ENCODE measurements at places on chromosomes 13 and 19. TPM values are rescaled to one million over a fixed set of nuclear protein-coding genes. Genes with fewer than 3 reads are reported as not detected.
A peak's percentile ranks its signal among the peaks of the same experiment; 100 is the strongest.

PNMA8B gene
- not detected for polyA plus RNA-seq

DNA sequence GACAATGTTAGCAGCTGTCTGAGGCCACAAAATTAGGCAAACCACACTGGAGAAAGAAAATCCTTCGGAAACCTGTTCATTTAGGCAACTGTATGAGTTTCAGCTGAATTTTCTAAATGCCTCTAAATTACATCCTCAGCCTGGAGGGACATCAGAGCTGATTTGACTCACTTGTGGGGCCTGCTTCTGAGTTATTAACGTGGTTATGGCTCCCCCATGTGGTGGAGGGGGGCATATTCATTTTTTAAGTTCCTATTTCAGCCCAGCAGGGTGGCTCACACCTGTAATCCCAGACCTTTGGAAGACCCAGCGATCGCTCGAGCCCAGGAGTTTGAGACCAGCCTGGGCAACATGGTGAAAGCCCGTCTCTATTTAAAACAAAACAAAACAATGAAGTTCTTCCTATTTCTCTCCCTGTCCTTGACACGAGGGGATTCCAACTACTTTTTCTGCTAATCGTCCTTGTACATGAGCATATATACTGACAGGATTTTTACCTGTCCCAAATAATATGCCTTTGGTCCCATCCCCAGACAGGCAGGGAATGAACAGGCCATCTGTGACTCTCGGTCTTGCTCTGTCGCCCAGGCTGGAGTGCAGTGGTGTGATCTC lies 31.5 kb upstream of the HIF3A start:
- H3K4me1 ChIP-seq, result no peaks in the 10 kb centered on the region
- peak; percentile 76 for DNase-seq
- no peak overlapping the region for H3K27ac ChIP-seq
- H3K27me3 ChIP-seq, result no peaks in the 10 kb centered on the region

GRCh38 chr13:104920091-104920490 lies 1615.4 kb downstream of the EFNB2 start:
- DNase-seq, result no peak
- no peak overlapping the region for H3K4me3 ChIP-seq
- no peaks in the 10 kb centered on the region for H3K36me3 ChIP-seq

GRCh38 chr19:3524904-3525451 lies 14.0 kb upstream of the TEKTIP1 start:
- no peaks in the 10 kb centered on the region for H3K27me3 ChIP-seq
- H3K36me3 ChIP-seq, result peaks cover 24% of the 10 kb centered on the region
- no peaks in the 10 kb centered on the region for H3K4me1 ChIP-seq
- no peak overlapping the region for H3K4me3 ChIP-seq
- H3K27ac ChIP-seq, result no peak overlapping the region
- no peak for DNase-seq

TYROBP gene
- polyA plus RNA-seq, result 95.8 TPM

PDE4A gene
- 7.2 TPM for polyA plus RNA-seq

- H3K27me3 ChIP-seq, result peaks cover 8% of the 10 kb centered on the region
- H3K4me3 ChIP-seq, result no peak overlapping the region
- no peaks in the 10 kb centered on the region for H3K4me1 ChIP-seq
Measured at GRCh38 chr19:44530777-44531176, 1.3 kb upstream of the CEACAM20 start.

GRCh38 chr13:88085036-88085435 lies 413.9 kb downstream of the SLITRK5 start:
- no peaks in the 10 kb centered on the region for H3K36me3 ChIP-seq
- no peaks in the 10 kb centered on the region for H3K4me1 ChIP-seq
- no peaks in the 10 kb centered on the region for H3K27me3 ChIP-seq
- no peak overlapping the region for H3K27ac ChIP-seq
- DNase-seq, result no peak
- no peak overlapping the region for H3K4me3 ChIP-seq

DNA sequence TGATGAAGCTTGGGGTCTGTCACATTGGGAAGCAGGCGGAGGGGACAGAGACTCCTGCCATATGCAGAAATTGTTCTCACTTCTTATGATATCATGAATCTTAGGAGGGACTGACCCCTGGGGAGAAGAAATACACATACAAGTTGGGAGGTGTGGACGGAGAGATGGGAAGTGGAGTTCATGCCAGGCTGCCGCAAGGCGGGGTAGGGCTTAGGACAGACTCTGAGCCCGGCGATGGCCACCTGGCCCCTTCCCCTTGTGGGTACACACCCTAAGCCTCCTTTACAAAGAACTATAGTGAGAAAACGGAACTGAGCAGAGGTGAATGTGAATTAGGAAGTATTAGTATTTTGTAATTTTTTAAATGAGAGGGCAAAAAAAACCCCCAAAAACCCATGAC lies 177.0 kb upstream of the IRS2 start:
- no peak overlapping the region for H3K27ac ChIP-seq
- H3K36me3 ChIP-seq, result no peaks in the 10 kb centered on the region
- no peak overlapping the region for H3K4me3 ChIP-seq
- H3K27me3 ChIP-seq, result no peaks in the 10 kb centered on the region
- no peaks in the 10 kb centered on the region for H3K4me1 ChIP-seq

- H3K36me3 ChIP-seq, result no peaks in the 10 kb centered on the region
- peak overlapping the region; percentile 100 for H3K27ac ChIP-seq
- H3K4me3 ChIP-seq, result peak overlapping the region; percentile 97
- no peak for DNase-seq
- no peaks in the 10 kb centered on the region for H3K27me3 ChIP-seq
Measured at GRCh38 chr19:47512948-47513319, 1.9 kb downstream of the NAPA start.

C19orf25 gene
- 51.5 TPM for polyA plus RNA-seq

CBY2 gene
- polyA plus RNA-seq, result not detected

DCT gene
- polyA plus RNA-seq, result 0.04 TPM
